Right ventricle myocardium inferior (tissue), 1 donor: ENCODE measurements at places on chromosomes 11 and 22. TPM values are rescaled to one million over a fixed set of nuclear protein-coding genes. Genes with fewer than 3 reads are reported as not detected.

Gene ELFN2
- 0.22 TPM for total RNA-seq

Gene BAIAP2L2
- 0.30 TPM for total RNA-seq

Gene CADM1
- total RNA-seq = 42.4 TPM

Gene MIAT
- 0.38 TPM for total RNA-seq

Gene C11orf16
- not detected for total RNA-seq

Gene NCR3LG1
- total RNA-seq = 0.73 TPM

Gene MMP1
- not detected for total RNA-seq

Gene KDM4D
- 0.54 TPM for total RNA-seq

- DNase-seq = no peak
Observed at GRCh38 chr11:12725863-12726682, 51.9 kb downstream of the TEAD1 start.

GRCh38 chr11:11514246-11514645, 107.6 kb downstream of the GALNT18 start:
- no peak for DNase-seq

- no peak for DNase-seq
Observed at GRCh38 chr11:35323076-35323868, 96.1 kb downstream of the SLC1A2 start.

DNA sequence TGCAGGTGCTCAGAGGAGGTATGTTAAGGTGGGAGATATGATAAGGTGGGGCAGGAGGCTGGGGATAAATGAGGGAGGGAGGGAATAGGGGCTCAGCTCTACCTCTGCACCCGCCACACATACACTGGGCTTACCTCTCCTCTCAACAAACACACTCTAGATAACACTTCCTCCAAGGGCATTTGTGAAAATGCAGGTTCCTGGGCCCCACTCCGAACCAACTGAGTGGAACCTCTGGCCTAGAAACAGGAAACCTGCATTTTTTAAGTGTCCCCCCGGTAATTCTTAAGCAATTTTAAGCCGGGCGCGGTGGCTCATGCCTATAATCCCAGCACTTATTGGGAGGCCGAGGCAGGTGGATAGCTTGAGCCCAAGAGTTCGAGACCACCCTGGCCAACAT, 46.5 kb upstream of the CD5 start:
- DNase-seq = no peak

DNA sequence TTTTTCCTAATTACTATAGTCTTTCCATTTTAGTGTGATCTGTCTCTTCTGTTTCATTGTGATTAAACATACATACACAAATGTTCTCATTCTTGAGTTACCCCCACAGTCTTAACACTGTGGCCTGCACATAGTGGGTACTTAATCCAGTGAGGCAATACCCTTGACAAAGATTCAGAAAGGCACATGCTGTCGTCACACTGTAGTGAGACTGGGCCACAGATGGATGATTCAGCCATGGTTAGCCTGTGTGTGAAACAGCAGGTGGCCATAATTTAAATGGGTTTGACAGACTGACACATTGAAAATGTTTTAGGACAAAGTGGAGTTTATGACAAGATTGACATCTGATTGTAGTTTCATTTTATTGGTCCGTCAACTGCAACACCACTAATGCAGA, 313.1 kb downstream of the C11orf87 start:
- no peak for DNase-seq

- DNase-seq = no peak
Observed at GRCh38 chr11:76323804-76324203, 57.1 kb downstream of the THAP12 start.

DNA sequence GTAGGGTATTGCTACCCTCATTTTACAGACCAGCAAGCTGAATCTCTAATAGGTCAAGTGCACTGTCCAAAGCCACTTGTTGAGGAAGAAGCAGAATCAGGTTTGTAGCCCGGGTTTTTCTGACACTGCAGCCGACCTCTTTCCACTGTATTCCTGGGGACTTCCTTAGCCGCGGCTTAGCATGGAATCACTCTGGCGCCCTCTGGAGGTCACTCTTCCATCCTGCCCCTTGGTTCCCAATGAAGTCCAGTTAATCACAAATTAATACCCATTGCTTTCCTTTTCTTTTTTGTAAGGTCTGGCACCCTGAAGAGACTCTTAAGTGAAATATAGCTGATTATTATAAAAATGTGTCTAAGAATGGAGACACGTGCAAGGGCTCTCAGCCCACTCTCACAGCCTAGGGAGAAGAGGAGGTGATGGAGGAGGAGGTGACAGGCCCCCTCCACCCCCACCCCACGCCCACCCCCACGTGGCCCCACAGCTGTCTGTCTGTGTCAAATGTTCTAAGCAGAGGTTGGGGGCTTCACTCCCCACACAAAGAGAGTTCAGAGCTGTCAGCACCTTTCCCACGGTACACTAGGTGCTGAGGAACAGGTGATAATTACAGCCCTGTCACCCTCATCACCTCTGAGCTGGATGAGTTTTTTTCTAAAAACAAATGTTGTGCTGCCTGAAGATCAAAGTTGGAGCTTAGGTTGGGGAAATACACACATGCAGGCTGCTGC, 57.7 kb upstream of the DRD2 start:
- DNase-seq = peak; percentile 72

GRCh38 chr11:104784684-104785460, 113.4 kb downstream of the CASP12 start:
- DNase-seq = no peak

DNA sequence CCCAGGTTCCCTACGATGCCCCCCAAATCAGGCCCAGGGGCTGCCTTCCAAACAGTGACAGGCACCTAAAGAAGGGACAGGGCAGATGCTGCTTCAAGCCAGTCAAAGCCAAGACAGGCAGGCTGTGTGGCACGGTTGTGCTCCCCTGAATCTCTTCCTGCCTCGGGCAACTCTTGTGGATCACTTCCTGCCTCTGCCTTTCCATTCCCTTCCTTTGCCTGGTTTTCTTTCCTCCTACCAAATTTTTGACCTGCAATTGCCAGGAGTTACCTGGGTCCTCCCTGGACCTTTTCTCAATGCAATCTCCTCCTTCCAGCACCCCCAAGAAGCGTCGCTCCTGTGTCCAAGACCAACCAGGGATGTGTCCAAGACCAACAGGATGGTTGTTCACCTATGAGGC, 5.5 kb downstream of the C11orf16 start:
- no peak for DNase-seq

DNA sequence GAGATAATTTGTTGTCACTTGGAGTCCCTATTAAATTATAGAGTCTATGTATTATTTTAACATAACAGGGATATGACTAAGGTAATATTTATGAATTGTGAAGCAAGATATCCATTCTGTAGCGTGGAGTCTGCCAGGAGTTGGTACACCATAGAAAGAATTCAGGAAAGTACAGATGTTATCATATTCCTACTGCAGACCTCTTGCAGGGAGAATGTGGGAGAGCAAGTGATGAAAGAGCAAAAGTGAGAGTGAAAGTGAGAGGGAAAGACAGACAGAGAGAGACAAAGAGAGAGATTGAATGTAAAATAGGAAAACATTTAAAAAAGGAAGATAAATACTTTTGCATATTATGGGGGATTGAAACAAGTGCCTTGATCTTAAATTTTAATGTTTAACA, 468.8 kb downstream of the CNTN5 start:
- no peak for DNase-seq

GRCh38 chr11:73034331-73034730, 107.8 kb downstream of the FCHSD2 start:
- DNase-seq = no peak

DNA sequence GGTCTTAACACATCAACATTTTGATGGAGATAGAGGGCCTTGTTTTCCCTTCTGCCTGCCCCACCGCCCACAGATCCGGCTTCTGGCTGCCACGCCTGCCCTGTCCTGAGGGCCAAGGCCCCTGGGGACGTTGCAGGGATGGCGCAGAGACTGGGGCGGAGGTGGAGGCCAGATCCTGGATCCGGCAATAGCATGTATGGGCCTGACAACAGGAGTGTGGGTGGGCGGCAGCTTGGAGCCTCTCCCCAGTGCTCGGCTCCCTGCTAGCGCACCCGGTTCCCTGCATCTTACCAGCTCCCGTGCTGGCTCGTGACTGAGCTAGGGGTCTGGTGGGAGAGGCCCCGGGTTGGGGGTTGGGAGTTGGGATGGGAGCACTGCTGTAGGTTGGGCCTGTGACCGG, 95.6 kb downstream of the ZBTB16 start:
- peak; percentile 59 for DNase-seq

DNA sequence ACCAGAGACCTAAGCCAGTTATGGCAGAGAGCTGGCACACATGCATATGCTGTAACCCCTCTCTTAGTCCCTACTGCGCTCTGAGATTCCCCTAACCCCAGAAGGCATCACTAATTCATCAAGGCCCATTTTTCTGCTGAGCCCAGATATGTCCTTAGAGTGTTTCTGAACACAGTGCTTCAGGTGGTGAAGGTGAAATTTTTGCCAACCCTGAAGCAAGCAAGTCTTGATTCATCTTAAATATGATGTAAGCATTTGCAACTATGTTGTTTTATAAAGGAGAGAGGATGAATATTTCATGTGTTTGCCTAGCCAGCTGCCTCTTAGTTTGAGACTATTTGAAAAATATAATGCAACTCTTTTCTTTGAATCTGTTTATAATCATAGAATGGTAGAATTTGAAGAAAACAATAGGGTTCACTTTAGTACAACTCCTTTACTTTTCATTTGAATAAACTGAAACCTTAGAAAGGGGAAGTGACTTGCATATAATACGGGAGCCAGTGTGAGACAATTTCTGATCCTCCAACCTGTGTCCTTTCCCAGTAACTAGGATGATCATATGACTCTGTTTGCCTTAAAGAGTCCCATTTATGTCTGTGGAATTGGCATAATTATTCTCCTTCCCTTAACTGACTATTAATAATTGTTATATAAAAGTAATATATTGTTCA, 194.3 kb upstream of the MTNR1B start:
- DNase-seq = no peak

- no peak for DNase-seq
Observed at GRCh38 chr11:44654596-44654995, 72.2 kb upstream of the TSPAN18 start.

DNA sequence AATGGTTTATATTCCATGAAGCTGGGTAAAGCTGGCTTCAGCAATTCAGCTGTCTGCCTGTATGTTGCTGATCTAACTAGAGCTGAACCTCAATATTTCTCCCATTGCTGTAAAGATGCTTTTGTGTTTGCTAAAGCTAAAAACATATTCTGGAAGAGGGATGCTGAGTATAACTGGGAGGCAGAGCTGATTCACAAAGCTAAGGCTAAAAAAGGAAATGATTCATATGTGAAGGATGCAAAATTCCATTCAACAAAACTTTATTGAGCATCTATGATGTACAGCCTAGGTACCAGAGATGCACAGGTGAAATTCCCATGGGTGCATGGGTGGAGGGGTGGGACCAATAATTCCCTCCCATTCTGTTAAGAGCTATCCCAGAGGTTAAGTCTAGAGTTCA, 193.9 kb downstream of the KIF18A start:
- DNase-seq = no peak

DNA sequence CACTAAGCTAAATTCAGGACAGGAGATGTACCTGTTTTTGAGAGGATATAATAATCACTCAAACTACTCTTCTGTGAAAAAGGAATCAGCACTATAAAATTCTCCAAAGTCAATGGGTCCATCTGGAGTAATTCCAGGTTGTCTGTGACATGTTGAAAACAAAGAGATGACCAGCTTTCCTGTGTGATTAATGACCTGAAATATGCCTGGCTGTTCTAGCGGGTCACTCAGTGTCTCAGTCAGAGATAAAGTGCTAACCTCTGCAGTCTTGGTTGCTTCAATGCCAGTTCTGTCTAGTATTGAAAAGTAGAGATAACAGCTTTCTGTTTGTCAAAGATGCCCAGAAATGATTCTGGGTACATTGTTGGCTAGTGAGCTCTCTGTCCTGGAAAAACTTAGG, 722.6 kb upstream of the TENM4 start:
- no peak for DNase-seq

DNA sequence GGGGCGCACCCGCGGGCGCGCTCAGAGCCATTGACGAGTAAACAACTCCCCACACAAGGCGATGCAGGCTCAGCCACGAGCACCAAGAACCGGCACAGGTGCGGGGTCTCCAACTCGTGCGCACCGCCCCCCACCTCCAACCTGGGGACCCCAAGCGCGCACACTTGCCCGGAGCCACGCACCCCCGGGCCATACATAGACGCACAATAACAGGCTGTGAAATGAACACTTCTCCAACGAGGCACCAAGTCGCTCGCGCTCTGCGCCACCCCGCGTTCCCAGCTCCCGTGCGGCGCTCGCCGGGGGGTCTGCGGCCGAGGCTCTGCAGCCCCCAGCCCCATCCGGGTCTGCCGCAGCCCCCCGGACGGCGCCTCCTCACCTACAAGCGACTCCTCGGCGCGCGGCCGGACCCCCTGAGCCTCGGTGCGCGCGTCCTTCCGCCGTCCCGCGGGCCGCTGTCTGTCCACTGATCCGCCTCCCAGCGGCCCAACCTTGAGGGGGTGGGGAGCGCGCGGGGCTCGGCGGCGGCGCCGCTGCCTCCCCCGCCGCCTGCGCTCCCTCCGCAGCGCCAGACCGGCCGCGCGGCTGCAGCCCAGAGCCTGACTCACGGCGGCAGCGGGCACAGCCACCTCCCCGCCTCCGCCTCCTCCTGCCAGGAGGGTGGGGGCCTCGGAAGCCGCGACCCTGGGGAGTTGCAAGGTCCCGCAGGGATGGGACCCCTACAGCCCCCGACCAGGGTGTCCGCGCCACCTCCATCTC, 1.6 kb downstream of the IFITM10 start:
- peak; percentile 73 for DNase-seq

DNA sequence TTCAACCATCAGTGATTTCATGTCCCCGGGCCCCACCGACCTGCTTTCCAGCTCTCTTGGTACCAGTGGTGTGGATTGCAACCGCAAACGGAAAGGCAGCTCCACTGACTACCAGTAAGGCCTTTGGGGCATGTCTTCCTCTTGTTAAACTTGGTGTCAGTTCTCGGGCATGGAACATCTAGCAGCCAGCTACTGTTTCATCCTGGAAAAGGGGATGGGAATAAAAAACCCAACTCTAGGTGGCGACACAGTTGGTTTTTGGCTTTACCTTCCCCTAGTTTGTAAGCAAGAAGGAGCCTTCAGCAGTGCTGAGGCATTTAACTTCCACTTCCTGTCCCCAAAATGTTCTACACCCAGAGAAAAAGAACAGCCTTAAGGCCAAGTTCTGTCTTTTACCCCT, 76.7 kb downstream of the BMAL1 start:
- no peak for DNase-seq

DNA sequence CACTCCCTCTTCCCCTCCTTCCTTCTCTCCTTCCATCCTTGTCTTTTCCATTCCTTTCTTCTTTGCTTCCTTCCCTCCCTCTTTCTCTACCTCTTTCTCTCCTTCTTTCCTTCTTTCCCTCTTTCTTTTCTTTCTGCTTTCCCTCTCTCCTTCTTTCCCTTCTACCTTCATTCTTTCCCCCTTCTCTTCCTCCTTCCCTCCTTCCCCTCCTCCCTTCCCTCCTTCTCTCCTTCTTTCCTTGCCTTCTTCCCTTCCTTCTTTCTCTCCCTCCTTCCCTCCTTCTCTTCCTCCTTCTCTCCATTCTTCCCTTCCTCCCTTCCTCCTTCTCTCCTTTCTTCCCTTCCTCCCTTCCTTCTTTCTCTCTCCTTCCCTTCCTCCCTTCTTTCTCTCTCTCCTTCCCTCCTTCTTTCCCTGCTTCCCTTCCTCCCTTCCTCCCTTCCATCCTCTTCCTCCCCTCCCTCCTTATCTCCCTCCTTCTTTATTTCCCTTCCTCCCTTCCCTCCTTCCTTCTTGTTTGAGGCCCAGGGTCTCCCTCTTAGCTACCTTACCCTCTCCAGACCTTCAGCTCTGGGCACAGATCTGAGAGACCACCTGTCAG, 77.0 kb downstream of the BUD13 start:
- no peak for DNase-seq
